HFF-Myc (cell line): ENCODE measurements at places on chromosomes 16 and 17.

- DNase-seq: no peak
These were observed 327.6 kb downstream of the SHISA9 start for GRCh38 chr16:13229039-13229438.

DNA sequence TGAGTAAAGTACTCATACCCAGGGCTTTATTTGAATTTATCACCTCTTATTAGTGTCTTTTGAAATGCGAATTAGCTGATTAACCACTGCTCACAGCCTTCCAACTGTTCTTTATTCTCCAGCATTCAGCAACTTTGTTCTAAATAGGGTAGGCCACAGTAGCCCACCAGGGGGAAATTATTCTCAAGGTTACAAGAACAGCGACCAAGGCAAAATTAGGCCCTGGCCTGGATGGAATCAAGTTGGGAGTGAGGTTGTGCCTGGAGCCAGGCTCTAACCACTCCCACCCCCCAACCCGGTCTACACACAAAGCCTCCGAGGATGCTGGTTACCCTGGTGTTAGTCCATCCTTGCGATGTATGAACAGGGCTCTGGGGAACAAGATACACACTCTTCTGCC is 245.5 kb downstream of the STX8 start:
- DNase-seq: no peak

DNA sequence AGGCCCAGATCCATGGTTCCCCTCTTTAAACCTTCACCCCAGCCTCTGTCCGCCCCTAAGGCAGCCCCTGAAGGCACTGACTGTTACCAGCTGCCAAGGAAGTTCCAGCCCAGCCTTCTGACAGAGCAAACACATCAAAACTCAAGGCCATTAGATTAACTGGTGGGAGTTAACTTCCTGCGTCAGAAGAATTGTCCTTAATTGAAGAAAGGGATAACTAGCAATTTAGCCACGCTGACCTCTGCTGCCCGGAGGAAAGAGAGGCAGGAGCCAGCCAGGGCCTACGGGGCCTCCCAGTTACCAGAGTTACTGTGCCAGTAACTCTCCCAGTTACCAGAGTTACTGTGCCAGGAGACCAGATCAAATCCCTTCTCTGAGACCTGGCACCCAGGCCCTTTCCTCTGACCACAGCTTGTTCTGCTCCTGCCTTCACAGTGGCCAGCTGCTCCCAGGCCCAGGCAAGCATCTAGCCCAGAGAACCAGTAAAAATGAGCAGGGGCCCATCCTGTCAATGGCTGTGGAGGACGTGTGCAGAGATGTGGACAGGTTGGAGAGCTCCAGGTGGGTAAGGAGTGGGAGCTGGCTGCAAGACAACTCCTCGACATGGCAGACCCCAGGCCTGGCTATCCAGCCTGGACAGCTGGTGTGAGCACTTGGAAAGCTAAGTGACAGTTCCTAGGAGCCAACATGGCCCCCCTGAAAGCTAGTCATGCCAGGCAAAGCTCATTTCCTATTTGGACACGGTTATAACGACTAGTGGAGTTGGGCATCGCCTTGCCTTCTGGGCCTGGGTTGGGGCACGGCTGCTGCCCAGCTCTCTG is 2.8 kb upstream of the PITPNM3 start:
- no peak for DNase-seq

- DNase-seq: peak; percentile 27
These were observed 142.0 kb downstream of the CPPED1 start for GRCh38 chr16:12661656-12662172.

- no peak for DNase-seq
These were observed 10.9 kb upstream of the ARHGAP23 start for GRCh38 chr17:38417210-38417951.

- DNase-seq: no peak
These were observed 10.0 kb downstream of the ZNF689 start for GRCh38 chr16:30600215-30600614.

DNA sequence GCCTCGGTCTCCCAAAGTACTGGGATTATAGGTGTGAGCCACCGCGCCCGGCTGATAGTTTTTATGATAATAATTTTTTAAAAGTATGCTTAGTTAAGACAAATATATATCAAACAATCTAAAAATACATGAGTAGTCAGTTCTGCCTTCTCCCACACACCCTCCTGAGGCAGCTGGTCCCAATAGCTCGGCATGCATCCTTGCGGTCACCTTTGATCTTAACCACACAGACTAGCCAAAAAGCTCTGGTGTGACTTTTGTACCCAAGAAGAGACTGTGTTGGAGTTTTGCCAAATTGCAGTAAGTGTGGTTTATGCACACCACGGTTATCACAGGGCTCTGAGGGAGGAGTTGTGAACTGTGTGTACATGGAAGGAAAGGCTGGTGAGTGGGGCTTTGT is 25.6 kb downstream of the ATP6V0A1 start:
- DNase-seq: no peak

DNA sequence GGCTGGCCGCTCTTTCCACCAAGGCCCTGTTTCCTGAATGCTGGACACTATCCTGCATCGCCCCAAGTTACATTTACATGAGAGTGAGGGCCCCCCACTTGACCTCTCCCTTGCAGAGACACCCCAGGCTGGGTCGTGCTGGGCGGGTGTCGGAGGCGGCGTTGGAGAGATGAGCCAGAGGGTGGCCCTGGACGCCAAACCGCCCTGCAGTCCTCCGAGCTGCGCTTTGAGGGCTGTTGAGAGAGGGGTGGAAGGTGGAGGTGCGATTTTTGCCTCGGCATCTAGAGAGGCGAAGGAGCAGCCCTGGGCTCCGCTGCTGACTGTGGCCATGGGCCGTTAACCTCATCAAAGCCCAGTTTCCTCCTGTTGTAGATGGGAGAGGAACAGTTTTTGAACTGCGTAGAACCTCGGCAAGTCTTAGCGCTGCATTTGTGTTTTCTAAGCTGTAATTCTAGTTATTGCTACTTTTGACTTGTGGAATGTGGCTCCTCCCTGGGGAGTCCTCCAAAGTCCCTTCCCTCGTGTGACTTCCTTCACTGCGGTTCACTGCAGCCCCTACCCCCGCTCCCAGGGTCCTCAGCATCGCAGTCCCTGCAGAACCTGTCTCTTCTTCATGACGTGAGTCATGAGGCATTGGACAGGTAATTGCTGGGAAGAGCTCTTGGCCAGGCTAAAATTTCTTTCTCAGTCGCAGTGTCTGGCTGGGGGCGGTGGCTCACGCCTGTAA is 986 bp upstream of the ELOB start:
- no peak for DNase-seq

GRCh38 chr16:19864566-19864965 is 20.1 kb downstream of the GPRC5B start:
- DNase-seq: no peak

DNA sequence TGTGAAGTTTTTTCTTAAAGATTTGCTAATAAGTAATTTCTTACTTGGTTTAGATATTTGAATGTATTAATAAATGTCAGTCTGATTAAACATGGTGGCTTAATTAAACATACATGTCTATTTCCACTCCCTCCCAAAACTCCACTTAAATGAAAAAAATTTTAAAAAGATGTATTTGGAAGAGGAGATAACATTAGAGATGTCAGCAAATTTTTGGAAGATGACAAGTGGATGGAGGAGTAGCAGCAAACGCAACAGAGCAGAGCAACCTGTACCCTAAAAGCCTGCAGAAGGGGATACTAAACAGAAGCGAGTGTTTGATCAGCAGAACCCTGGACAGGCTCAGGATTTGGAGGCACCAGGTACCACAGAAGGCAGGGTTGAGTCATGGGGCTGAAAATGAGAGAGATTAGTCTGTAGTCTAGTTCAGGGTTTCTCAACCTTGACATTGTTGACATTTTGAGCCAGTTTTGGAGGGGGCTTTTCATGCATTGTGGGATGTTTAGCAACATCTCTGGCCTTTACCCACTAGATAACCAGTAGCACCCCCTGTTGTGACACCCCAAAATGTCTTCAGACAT is 17.8 kb downstream of the LUC7L3 start:
- no peak for DNase-seq

DNA sequence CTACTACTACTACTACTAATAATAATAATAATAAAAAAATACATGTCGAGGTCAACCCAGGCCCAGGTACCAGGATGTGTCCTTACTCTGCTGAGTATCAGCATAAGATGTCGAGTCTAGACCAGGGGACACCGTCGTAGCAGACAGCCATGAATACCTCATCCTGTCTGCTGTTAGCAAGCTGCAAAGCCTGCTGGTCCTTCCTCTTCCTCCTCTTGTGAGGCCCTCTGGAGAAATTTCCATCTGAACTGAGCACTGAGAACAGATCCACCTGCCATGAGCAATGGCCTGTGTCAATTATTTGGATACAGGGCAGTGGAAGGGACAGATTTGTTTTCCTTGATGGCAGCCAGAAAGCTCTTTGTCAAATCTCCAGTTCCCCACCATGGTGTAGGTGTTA is 168.5 kb downstream of the XYLT1 start:
- no peak for DNase-seq

- DNase-seq: no peak
These were observed 3.8 kb upstream of the CD7 start for GRCh38 chr17:82320956-82321927.

- no peak for DNase-seq
These were observed 69.5 kb downstream of the AMFR start for GRCh38 chr16:56355786-56356275.

DNA sequence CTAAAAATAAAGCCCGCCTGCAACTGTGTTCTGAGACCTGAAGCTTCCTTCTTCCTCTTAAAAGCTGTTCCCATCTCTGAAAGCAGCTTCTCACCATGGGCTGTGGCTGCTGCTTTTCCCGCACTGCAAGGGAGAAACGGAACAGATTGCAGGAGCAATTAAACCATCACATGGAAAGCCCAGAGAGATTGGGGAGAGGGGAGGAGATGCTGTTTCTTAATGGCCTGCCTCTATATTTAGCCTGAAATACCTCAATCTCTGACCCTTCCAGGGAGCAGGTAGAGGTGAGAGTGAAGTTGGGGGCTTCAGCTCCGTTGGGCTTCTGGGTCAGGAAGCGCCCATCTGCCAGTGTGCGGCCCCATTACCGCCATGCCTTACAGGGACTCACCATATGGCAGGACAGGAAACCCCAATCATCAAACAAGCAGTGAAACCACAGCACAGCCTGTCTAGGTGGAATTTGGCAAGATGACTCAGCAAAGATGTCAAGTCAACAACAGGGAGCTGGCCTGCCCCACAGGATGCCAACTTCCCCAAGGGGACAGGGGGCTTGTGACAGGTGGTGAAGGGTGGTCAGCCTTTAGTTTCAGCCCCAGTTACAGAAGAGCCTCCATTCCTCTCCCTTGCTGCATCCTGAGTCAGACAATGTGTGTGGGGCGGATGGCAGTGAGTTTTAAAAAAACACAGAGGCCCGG is 286.6 kb upstream of the CCL2 start:
- no peak for DNase-seq

- DNase-seq: no peak
These were observed 46.3 kb downstream of the PEMT start for GRCh38 chr17:17545031-17545820.

DNA sequence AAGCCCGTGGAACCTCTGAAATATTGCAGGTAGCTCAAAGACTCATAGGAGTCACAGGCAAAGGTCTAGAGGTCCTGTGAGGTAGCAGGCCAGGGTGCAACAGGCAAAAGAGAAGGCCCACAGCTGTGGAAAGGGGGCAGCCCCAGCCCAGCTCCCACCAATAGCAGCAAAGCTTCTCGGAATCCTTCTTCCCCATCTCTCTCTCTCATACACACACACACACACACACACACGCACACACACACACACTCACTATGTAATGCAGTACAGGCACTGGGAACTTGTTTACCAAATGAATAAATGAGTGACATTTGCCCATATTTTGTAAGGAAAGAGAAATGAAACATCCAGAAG is 16.8 kb upstream of the SUPT4H1 start:
- DNase-seq: no peak

- no peak for DNase-seq
These were observed at the start of gene CD300LB for GRCh38 chr17:74531231-74531761. CD300LB (minus strand) TSS chr17:74531475; CDS start chr17:74531350, 125 bp downstream.

GRCh38 chr16:80946481-80946880 is 60.2 kb downstream of the CMC2 start:
- no peak for DNase-seq

DNA sequence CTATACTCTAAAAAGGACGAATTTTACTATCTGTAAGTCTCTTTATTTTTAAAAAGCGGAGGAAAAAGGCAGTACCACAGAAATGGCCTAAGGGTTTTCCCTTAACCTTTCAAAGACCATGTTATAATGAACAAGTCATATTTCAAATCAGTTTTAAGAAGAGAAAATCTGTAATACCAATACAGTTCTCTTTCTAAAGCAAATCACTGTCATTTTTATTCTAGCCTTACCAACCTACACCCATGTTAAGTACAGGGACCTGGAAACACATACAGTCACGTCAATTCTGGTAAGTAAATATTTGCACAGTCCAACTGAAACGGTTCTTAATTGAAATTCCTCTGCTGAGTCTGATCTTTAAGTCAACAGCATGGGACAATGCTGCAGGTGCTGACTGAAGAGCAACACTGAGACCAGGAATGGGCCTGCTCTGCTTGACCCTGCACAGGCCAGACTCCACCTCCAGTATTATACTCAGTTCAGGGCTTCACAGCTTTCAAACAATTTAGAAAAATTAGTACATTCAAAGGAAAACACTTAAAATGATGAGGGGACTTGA is 20.2 kb downstream of the MBTPS1 start:
- DNase-seq: no peak

DNA sequence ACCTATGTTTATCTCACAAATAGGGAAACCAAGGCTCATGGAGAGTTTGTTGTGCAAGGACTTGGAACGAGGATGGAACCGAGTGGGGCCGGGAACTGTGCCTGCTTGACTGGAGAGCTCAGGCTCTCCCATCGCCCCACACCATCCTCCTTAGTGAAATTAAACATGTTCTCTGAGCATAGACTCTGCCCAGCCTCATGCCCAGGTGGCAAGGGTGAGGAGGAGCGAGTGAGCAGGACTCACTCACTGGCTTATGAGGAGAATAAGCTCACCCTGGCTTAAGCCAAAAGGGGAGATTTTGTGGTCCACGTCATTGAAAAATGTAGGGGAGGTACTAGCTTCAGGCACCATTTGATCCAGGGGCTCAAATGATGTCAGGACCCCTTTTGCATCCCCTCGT is 44.8 kb downstream of the NKD1 start:
- DNase-seq: no peak

DNA sequence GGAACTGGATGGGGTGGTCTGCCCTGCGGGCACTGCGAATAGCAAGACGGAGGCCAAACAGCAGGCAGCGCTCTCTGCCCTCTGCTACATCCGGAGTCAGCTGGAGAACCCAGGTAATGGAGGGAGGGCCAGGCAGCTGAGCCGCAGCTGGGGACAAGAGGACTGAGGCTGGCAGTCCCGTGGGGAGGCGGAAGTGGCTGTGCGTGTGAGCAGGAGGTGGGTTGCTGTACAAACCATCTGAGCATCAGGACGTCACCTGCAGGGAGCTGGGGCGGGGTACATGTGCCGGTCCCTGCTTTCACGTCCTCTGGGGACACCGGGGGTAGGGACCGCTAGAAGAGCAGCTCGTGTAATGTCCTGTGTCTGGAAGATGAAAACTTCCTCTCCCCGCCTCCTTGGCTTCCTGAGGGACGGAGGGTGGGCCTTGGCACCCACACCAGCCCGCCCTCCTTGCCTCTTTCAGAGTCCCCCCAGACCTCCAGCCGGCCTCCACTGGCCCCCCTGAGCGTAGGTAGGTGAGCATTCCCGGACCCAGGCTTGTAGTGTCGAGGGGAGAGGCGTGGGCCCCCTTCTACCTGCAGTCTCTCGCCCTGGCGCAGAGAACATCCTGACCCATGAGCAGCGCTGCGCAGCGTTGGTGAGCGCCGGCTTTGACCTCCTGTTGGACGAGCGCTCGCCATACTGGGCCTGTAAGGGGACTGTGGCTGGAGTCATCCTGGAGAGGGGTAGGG is 3.7 kb downstream of the ADAD2 start:
- DNase-seq: no peak

- DNase-seq: no peak
These were observed 2.0 kb downstream of the HBZ start for GRCh38 chr16:154217-155030.

- DNase-seq: no peak
These were observed 3.5 kb upstream of the DRG2 start for GRCh38 chr17:18084256-18084655.
